ENCODE measurements at places on chromosomes 7 and 10.

GRCh38 chr10:123194056-123194455 is 39.9 kb downstream of the BUB3 start:
- no peak for DNase-seq

DNA sequence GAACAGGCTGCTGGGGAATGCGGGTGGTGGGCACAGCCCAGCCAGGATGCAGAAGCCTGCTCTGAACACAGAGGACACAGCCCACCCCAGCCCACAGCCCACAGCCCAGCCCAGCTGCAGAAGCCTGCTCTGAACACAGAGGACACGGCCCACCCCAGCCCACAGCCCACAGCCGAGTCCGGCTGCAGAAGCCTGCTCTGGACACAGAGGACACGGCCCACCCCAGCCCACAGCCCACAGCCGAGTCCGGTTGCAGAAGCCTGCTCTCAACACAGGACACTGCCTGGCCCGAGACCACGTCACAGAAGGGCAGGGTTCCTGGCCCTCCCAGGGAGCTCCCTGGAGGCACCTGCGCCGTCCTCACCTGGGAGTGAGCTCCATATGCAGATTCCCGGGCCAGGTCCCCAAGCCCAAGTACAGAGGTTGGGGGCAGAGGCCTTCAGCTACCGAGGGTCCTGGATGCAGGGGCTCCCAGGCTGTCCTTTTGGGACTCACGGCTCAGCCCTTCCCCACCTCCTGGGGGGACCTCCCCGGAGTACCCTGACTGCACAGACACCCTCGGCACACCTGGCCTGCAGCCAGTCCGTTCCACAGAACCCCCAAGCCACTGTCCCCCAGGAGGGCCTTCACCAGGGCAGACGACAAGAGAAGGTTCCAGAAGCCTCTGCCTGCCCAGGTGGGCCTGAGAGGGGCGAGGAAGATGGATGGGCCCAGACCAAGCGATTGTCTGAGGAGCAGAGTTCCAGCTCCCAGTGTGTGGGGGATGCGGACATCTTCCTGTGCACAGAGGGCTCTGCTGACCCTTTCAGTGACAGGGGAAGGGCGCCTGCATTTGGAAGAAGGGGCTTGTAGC is 23.7 kb upstream of the FOXL3 start:
- DNase-seq = no peak

- no peak for DNase-seq
These were observed 78.0 kb upstream of the TNS3 start for GRCh38 chr7:47659664-47660462.

- DNase-seq = no peak
These were observed 93.0 kb downstream of the EXOC4 start for GRCh38 chr7:133345690-133346421.

GRCh38 chr7:132557489-132558044 is 18.7 kb downstream of the PLXNA4 start:
- no peak for DNase-seq

DNA sequence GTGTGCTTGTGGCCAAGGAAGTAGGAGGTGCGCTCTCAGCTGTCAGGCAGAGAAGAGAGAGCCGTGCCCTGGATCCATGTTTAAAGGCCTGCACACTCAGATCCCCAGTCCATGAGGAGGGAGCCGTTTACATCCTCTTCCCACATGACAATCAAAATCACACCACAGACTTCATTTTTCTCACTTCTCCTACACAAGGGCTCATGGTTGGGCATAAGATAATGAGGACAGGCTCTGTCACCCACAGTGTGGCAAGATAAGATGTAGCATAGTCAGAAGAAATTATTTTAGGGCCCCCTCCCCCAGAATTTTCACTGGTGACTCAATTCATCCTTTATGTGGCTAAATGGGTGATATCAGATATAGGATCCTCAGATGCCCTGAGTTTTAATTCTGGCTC is 35.9 kb upstream of the INHBA start:
- no peak for DNase-seq

DNA sequence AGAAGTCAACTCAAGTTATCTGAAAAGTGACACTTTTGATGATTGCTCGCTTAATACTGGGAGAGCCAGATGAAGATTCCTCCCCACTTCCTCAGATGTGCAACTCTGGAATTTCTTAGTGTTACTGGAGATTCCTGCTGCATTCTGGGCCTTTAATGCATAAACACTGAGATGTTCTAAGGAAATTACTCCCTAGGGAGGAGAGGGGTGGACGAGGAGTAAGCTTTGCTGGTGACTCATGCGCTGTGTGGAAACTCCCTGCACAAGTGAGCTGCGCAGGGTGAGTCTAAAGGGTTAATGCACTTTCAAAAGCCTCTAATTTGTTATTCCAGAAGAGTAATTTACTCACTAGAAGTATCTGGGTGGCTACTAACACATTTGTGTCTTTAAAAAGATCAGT is 46.3 kb downstream of the EGFR start:
- no peak for DNase-seq

- DNase-seq = no peak
These were observed 51.9 kb upstream of the CHST15 start for GRCh38 chr10:124145109-124145870.

DNA sequence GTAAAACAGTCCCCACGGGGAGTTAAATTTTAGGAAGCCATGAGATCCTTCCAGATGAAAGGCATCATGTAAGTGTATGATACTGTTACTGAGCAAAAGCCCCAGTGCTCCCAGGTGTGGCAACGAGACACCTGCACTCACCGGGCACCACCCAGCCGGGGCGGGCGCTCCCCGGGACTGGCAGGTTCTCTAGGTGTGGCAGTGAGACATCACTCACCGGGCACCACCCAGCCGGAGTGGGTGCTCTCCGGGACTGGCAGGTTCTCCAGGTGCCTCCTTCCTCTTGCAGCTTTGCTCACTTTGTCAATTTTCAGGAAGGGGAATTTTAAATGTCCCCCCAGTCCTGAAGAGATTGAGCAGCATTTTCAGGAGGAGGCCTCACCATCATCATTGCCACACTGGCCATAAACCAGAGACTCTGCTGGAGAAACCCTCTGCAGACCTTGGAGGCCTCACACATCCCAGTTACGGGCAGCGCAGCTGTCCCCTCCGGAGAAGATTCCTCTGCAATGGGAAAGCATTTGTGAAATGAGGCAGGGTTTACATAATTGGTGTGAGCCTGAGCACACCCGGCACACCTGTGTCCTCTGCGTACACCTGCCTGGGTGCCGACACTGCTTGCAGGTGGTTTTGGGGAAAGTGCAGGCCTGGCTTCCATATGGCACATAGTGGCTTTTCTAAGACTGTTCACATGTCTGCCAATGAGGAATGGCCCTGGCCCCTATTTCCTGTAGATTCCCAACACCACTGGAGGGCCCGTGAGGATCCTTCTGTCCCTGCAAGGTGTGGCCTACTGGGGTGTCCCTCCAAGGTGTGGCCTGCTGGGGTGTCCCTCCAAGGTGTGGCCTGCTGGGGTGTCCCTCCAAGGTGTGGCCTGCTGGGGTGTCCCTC is 191.4 kb downstream of the EBF3 start:
- DNase-seq = no peak

DNA sequence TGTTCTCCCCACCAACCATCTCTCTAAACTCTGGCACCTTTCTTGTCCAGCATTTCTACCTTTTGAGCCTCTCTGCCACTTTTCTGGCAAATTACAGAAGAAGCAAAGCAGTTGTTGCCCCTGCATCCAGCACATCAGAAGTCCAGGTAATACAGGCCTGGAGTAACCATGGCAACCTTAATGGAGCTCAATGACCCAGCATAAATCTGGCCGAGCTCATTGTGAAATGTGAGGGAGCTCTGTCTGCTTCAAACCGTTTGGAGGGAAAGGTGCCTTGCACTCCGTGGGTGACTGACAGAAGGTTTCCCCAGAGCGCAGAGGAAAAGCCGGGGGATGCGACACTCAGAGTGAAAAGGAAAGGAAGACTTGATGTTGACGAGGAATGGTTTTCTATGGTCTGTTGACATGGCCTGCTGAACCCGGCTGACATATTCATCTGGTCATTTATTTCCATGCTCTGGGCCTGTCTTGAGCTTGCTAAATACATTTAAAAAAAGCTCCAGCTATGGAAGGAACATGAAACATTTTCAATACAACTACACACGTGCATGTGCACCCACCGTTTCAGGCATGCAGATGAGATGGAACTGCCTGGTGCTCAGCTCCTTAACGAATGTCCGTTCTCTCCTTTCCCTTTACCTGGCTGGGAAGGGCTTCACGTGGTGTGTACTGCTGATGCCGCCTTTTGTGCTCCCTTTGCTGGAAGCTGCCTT is 74.9 kb downstream of the ADRA2A start:
- DNase-seq = no peak

- no peak for DNase-seq
These were observed 168.5 kb downstream of the LCOR start for GRCh38 chr10:97000487-97001182.

DNA sequence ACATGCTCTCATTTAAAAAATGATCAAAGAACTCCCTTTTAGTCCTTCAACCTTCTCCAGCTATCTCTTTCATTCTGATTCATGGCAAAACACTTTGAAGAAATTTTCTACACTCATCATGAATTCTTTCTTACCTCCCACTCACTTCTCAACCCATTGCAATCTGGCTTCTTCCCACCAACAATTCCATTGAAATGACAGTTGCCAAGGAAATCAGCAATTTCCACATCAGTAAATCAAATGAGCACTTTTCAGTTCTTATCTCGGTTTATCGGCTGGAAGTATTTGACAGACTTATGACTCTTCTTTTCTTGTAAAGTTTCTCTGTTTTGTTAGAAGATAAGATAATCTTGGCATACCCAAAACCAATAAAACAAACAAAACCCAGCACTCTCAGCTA is 99.1 kb upstream of the CACNA2D1 start:
- no peak for DNase-seq

GRCh38 chr7:158016180-158017097 is 571.2 kb downstream of the PTPRN2 start:
- DNase-seq = no peak

GRCh38 chr7:100483090-100483721 is 521 bp upstream of the NYAP1 start:
- DNase-seq = peak; percentile 79

DNA sequence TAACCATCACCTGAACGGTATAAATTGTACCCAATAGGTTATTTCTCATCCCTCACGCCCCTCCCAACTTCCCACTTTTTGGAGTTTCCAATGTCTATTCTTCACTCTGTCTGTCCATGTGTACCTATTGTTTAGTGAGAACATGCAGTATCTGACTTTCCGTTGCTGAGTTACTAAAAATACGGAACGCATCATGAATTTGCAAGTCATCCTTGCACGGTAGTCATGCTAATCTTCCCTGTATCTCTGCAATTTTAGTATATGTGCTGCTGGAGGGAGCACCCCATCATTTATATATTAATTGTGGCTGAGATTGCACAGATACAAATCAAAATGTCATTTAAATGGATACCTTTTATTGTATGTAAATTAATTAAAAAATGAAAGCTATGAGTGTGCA is 75.7 kb upstream of the SFMBT2 start:
- DNase-seq = no peak

- DNase-seq = no peak
These were observed 574 bp downstream of the MARCHF5 start for GRCh38 chr10:92291616-92291865.

DNA sequence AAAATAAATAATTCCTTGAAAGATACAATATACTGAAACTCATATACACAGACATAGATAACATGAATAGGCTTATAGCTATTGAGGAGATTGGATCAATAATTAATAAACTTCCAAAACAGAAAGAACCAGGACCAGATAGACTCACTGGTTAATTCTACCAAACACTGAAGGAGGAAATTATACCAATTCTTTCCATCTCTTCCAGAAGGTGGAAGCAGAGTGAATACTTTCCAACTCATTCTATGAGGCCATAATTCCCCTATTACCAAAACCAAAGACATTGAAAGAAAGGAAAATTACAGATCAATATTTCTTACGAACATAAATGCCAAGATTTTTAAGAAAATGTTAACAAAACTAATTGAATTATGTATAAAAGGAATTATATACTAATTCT is 624.8 kb upstream of the LRRTM3 start:
- DNase-seq = no peak

Measured in activated CD4-positive, alpha-beta T cell treated with anti-CD3 and anti-CD28 coated beads, Interleukin-2, amount 50 U/mL, for 16 hours (primary cell).